ENCODE measurements at places on chromosomes 6 and 20.

GRCh38 chr6:106477790-106478189, 117.3 kb downstream of the CRYBG1 start:
- DNase-seq = no peak

GRCh38 chr20:33391722-33392415, 9.4 kb downstream of the CDK5RAP1 start:
- no peak for DNase-seq

DNA sequence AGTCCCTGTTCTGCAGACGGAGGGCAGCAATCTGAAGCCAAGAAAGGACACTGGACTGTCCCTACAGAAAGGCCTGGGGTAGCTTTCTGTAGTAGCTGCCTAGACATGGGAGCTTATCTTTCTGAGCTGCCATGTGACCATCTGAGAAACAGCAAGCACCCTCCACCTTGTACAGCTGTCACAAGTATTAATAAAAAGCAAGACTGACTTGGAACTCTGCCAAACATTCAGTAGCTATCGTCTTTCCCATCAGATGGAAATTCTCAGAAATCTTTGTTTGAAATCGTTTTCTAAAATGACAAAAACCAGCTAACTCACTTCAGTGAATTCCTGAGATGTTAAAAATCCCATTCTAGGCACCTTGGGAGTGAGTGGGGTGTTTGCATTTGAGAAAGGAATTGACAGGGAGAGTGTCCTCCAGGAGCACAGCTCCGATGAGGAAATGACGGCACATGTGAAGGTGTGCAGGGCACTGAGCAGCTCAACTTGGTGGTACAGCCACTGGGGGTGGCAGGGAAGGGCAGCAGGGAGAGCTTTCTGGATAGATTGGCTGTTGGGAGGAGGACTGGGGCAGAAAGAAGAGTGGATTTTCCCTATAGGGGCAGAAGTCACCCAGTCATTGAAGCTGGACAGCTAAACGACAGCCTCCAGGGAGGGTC, 24.5 kb downstream of the ACSS1 start:
- no peak for DNase-seq

GRCh38 chr6:63997734-63998133, 362.1 kb downstream of the PHF3 start:
- DNase-seq = no peak

- no peak for DNase-seq
These were observed 18.1 kb upstream of the PTPN1 start for GRCh38 chr20:50491926-50492634.

GRCh38 chr20:35269055-35269781, 8.7 kb downstream of the MMP24OS start:
- DNase-seq = peak; percentile 26

GRCh38 chr6:16948396-16948795, 153.5 kb upstream of the STMND1 start:
- DNase-seq = no peak

DNA sequence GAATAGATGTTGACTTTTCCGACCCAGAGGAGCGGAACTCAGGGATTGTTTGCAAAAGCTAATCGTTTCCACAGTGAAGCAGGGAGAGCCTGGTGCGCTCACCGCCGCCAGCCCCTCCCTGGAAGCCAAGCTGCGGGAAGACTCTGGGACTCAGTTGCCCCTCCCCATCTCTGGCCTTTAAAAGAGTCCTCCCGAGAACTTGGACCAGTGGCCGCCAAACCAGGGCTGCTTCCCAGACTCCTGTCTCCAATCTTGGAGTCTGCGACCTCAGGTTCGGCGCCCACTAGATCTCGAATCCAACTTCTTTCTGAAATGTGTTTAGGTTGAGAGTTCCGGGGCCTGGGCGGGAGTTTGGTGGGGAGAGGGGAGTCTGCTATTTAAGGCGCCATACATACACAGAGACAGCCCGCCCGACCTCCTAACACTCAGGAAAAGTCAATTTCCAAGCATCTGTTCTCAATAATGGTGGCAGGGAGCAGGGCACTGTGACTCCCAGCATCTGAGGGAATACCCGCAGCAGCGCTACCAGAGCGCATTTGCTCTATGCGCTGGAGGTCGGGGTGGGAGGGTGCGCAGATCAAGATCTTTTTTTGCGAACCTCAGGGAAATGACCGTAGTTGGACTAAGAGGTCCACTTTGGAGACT, 800 bp upstream of the GRIK2 start:
- DNase-seq = no peak

- DNase-seq = no peak
These were observed 90.9 kb upstream of the PREP start for GRCh38 chr6:105493736-105494135.

DNA sequence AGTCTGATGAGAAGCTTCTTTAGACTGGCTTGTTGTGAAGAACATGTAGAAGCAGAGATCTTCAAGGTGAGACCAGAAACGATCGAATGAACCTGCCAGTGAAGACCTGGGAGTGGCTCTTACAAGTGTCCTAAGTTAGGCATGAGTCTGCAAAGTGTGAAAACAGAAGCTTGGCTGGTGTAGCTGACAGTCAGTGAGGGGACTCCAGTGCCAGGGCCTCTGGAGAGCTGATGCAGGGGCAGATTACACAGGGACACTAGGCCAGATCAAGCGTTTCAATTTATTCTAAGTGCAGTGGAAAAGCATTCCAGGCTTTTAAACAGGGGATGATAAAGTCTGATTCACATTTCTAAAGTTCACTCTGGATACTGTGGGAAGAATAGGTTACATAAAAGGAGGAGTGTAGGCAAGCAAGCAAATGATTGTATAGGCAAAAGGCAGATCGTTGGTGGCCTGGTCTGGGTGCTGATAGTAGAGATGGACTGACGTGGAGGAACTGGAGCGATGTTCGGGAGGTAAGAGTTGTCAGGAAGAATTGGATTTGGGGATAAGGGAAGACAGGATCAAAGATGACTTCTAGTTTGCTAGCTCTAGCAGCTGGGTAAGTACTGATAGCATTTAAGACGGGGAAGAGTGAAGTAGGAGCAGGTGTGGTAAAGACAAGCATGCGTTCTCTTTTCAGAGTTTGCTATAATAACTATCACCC, 133.5 kb downstream of the MAN1A1 start:
- no peak for DNase-seq

DNA sequence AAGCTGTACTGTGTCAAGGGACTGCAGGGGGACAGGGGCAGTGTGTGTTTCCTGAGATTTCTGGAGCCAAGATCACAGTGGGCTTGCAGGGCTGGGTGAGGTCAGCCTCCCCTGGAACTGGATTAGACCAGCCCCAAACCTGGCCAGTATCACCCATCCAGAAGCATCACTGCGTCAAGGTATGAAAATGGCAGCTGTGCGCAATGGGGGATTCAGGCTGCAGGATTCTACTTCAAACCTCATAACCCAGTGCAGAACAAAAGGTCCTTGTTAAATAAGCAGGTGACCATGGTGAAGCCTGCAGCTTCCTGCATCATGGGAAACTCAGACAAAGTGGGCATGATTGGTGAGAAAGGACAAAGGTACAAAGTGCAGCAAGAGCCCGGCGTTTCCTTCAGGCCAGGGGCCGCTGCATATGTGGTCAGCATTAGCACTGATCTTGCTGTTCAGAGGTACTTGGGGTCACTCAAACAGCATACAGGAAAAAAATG, 33.4 kb downstream of the TRAF3IP2 start:
- DNase-seq = no peak

DNA sequence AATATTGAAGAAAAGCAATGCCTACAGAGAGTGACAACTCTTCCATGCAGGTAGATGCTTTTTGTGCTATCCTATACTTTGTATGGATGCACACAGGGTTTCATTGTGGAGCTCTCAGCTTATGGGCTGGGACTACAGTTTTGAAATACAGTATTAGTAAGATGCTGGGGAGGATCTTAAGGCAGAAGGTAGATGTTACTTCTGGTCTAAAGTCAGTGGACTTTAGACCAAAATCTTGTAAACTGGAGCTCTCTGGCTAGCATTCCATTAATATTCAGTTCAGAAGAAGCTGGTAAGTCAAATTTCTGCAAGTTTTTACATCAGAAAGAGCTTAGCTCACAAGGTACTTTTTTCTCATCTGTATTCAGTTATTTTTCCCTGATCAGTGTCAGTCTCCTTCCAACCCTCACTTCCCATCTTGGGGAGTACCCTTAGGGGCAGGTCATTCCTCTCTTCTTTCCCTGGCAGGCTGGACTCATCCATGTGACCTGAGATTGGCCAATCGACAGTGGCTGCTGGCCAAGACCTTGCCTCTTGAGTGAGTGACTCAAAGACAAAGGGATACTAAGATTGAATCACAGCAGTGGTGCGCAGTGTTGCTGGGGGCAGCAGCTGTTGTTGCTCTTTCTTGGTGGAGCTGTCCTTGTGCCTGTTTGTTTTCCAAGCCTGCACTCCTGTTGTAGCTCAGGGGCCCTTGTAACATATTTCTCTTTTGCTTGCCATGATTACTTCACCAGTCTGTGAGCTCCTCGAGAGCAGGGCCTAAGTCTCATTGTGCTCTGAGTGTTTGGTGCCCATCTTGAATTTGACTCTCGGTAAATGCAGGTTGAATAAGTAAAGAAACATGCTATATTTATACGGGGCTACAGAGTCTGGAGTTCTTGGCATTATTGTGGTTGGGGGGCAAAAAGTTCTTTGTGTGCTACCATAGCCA, 2.8 kb upstream of the PHF20 start:
- peak; percentile 18 for DNase-seq

- no peak for DNase-seq
These were observed 79.5 kb upstream of the PREP start for GRCh38 chr6:105482227-105482844.

All from activated CD4-positive, alpha-beta T cell treated with anti-CD3 and anti-CD28 coated beads for 4 hours (primary cell).